Naive thymus-derived CD4-positive, alpha-beta T cell (primary cell): ENCODE measurements at places on chromosomes 4 and X. TPM values are rescaled to one million over a fixed set of nuclear protein-coding genes. Genes with fewer than 3 reads are reported as not detected.

DNA sequence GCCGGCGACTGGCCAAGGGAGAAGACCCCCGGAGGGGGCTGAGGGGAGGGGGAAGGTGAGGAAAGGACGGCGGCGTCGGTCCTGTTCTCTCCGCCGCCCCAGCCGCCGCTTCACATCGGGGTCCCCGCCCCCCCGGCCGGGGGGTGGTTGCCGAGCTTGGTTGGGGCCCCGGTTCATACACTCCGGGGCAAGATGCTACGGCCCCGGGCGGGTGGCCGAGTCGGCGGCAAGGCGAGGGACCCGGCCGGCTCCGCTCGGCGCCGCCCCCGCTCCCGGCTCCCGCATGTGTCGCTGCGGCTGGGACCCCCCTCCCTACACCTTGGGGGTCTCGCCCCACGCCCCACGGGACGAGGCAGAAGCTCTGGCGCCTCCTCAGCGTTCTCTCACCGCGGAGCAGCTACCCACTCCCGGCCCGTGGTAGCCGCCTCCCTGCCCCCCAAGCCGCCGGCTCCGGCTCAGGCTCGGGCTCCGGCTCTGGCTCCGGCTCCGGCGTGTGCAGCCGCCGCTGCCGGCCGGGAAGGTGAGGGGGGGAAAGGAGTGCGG, 461 bp downstream of the FBXW7 start:
- peaks cover 23% of the 10 kb centered on the region for H3K36me3 ChIP-seq
- peak overlapping the region; percentile 74 for H3K4me3 ChIP-seq
- peaks cover 29% of the 10 kb centered on the region for H3K4me1 ChIP-seq
- peak; percentile 19 for DNase-seq
- peak overlapping the region; percentile 90 for H3K27ac ChIP-seq
- H3K27me3 ChIP-seq = no peaks in the 10 kb centered on the region

DNA sequence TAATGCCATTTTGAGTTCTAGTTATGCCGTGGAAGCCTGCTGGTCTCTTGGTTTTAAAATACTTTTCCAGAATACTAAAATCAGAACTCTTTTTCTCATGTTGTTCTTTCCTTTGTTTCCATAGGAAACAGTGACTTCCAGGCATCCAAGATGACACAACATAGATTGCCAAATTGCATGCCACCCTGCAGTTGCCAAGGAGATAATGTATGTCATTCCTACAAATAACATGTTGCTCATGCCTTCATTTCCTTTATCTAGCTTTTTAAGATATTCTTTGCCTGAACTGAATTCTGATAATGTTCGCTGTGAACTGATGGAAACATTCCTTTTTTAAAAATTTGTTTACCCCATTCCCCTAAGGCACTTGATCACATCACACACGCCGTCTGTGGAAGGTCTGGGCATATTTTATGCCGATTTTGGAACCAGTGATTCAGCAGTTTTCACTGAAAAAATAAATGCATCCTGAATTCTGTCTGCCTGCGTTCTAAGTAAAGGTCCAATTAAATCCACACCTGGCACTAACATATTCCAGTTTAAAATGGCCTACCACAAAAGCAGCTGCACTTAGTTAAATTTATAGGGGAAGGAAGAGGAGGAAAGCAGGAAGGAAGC, 38.0 kb upstream of the COX7B2 start:
- no peaks in the 10 kb centered on the region for H3K36me3 ChIP-seq
- no peak overlapping the region for H3K27ac ChIP-seq
- H3K4me1 ChIP-seq = no peaks in the 10 kb centered on the region
- no peak for DNase-seq

GRCh38 chr4:188037003-188037713, 41.6 kb downstream of the ZFP42 start:
- no peak overlapping the region for H3K27ac ChIP-seq
- no peaks in the 10 kb centered on the region for H3K4me1 ChIP-seq
- DNase-seq = no peak

DNA sequence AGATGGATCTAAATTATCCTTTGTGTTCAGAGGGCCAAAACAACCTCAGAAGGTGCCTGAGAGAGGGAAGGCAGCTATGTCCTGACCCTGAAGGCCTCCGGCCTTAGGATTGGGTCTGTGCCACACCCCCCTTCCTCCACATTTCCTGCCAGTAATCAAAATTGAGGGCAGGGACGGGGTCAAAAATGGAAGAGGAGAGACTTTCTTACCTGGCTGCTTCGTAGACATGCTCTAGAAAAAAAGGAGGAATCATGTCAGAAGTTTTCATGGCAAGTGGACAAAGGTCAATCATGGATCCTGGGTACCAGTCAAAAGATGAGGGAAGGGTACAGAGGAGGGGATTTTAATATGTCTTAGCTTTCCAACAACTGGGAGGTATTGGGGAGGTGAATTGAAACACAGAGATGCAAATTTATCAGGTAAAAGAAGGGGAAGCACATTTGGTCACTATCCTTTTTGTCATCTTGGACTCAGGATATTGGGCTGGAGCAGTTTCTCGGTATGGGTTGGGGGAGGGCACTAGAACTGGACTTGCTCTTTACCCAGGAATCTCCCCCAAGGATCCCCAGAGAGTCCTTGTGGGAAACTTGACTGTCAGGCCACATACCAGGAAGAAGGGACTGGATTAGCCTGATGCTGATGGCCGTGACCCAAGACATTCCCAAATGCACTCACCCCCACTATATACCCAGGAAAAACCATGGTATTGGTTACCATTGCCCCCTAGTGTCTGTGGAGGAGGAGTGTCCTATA, 17.1 kb downstream of the VSIG4 start:
- no peaks in the 10 kb centered on the region for H3K36me3 ChIP-seq
- no peak overlapping the region for H3K4me3 ChIP-seq
- H3K27me3 ChIP-seq = no peaks in the 10 kb centered on the region
- no peak for DNase-seq
- no peak overlapping the region for H3K27ac ChIP-seq

DNA sequence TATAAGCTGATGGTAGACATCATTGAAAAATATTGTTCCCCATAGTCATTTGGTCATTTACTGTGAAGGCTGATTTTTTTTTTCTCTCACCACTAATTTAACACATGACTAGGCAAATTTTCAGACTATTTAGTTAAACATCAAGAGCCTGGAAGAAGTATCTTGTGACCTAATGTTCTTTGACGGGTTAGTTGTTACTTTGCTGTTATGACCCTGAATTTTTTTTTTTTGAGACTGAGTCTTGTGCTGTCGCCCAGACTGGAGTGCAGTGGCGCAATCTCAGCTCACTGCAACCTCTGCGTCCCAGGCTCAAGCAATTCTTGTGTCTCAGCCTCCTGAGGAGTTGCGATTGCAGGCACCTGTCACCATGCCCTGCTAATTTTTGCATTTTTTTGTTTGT, 67.0 kb downstream of the HPF1 start:
- no peak for DNase-seq
- no peak overlapping the region for H3K4me3 ChIP-seq
- H3K27me3 ChIP-seq = no peaks in the 10 kb centered on the region
- H3K36me3 ChIP-seq = peaks cover 17% of the 10 kb centered on the region

DNA sequence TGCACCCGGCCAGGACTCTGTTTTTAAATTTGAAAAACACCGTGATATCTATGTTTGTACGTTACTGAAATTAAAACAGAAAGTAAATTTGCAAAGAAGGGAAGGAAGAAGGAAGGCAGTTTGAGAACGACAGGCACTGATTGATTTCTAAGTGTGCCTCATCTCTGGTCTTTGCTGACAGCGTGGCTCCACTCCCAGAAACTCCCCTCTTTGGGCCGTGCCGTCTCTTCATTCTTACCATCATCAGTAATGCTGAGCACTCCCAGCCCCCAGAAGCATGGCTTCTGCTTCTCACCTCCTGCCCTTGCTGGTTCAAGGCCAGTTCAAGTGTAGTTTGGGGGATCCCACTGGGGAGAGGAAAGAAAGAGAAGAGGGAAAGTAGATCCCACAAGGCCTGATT, 85.3 kb downstream of the TENM3 start:
- no peaks in the 10 kb centered on the region for H3K27me3 ChIP-seq
- DNase-seq = no peak
- H3K4me3 ChIP-seq = no peak overlapping the region
- no peaks in the 10 kb centered on the region for H3K36me3 ChIP-seq

DNA sequence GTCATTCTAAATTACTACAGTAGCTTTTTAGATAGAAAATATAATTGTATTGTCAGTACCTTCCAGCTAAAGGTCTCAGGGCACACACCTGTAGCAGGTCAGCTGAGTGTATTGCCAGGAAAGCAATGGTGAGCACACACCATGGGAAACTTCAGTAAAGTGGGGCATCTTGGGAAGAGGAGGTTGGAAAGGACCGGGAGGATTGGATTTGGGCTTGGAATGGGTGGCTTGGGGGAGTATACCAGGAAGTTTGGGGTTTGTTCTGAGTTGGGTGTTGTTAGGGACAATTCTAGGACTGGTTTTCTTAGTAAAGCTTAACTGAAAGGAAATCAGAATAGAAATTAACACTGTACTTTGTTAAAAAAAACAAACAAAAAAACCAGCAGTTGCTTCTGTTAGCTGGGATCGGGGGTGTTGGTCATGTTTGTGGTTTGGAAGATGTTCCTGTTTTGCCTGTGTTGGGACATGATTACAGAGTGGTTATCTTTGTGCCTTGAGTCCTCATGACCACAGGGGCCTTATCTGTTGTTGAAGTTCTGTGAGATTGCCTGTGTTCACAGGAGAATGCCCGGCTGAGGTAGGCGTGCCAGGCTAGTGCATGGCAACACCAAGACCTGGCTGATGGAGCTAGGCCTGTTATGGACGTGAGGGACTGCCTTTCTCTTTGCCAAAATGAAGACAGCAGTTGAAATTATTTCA, 35.1 kb downstream of the PRIMPOL start:
- no peaks in the 10 kb centered on the region for H3K4me1 ChIP-seq
- no peak for DNase-seq
- no peak overlapping the region for H3K4me3 ChIP-seq
- no peak overlapping the region for H3K27ac ChIP-seq

DNA sequence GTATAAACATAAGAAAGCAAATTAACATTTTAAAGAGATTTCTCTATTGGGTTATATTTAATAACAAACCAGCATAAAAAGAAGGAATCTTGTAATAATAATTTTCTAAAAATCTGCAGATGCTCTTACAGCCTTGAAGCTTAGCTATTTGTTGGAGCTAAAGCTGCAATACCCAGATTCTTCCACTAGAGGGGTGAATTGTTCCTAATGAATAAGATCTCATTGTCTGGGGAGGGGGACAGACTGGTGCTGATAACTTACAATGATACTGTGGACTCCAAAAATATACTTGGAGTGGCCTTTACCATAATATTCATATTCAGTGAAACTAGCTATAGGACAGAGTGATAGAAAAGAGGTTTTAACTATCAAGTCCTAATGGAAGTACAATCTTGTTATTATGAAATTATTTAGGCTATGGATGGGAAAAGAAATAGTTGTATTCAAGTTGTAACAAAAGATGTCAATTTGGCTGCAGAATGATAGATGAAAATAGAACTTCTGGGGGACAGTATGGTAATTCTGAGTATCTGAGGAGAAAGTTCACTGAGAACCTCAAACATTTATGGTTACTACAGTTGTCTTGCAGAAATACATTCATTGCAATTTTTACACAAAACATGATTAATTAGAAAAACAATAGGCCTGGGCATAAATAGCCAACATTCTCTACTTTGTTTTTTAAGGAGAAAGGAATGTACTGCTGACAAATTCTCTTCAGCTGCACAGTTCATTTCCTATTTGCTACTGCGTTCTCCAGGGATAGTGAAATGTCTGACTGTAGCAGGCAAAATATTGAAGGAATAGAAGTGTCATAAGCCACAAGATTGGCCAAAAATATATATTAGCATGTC, 443.3 kb downstream of the GBA3 start:
- no peaks in the 10 kb centered on the region for H3K27me3 ChIP-seq
- H3K4me1 ChIP-seq = no peaks in the 10 kb centered on the region
- H3K27ac ChIP-seq = no peak overlapping the region

DNA sequence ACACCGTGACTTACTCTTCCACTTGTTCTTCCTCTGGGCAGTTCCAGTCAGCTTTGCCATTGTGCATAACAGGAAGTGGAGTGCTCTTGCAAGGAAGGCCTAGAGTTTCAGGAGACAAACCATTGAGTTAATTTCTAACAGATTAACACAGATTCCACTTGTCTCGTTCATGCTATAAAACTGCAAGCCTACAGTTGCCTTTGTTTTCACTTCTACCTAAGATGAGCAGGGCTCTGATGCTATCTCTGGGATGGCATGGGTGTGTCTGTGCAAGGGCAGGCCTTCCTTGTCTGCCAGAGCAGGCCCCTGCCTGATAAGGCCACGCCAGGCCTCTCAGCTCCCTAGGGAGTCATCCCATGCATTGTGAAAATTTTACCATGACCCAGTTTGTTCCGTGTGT, 67.7 kb upstream of the PGRMC2 start:
- H3K27me3 ChIP-seq = no peaks in the 10 kb centered on the region
- no peaks in the 10 kb centered on the region for H3K36me3 ChIP-seq
- no peak for DNase-seq
- no peak overlapping the region for H3K27ac ChIP-seq
- H3K4me3 ChIP-seq = no peak overlapping the region

GRCh38 chr4:175125410-175126068, 207.4 kb downstream of the ADAM29 start:
- H3K4me3 ChIP-seq = no peak overlapping the region
- H3K4me1 ChIP-seq = no peaks in the 10 kb centered on the region
- H3K27ac ChIP-seq = no peak overlapping the region
- DNase-seq = no peak

DNA sequence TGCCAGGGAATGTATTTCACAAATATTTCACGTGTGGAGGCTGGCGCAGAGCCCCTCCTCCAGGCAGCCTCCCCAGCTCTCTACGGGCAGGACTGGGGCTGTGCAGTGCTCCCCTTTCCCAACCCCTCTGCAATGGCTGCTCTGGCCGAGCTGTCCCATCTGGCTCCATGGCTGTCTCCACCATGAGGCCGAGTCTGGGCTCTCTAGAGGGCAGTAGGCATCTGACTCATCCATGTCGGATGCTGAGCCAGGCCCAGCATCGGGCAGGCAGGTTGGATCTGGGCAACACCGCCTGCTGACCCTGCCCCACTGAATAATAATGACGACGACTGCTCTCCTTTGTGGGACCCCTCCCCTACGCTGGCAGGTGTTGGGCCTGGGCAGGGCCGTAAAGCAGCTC, 11.0 kb upstream of the SH3TC1 start:
- H3K27me3 ChIP-seq = no peaks in the 10 kb centered on the region
- H3K27ac ChIP-seq = no peak overlapping the region
- H3K4me1 ChIP-seq = no peaks in the 10 kb centered on the region
- no peak for DNase-seq

GRCh38 chrX:40908857-40909475, 173.6 kb upstream of the MED14 start:
- no peak overlapping the region for H3K4me3 ChIP-seq
- H3K4me1 ChIP-seq = no peaks in the 10 kb centered on the region
- H3K27me3 ChIP-seq = no peaks in the 10 kb centered on the region
- H3K27ac ChIP-seq = no peak overlapping the region
- no peak for DNase-seq

The FGA gene
- total RNA-seq = not detected

The CFAP99 gene
- total RNA-seq = not detected

The ADGRG4 gene
- total RNA-seq = not detected in 2 replicates

The HSD17B11 gene
- 40.9 TPM for total RNA-seq

The DCAF4L1 gene
- 0.32 TPM for total RNA-seq

The COL4A5 gene
- not detected for total RNA-seq

The CDX4 gene
- not detected in 2 replicates for total RNA-seq

The CC2D2A gene
- not detected for total RNA-seq
